RCC 7860 (cell line): ENCODE measurements at places on chromosomes 2 and 18.

GRCh38 chr18:11826836-11827235 is 24.4 kb upstream of the CHMP1B start:
- DNase-seq = no peak

DNA sequence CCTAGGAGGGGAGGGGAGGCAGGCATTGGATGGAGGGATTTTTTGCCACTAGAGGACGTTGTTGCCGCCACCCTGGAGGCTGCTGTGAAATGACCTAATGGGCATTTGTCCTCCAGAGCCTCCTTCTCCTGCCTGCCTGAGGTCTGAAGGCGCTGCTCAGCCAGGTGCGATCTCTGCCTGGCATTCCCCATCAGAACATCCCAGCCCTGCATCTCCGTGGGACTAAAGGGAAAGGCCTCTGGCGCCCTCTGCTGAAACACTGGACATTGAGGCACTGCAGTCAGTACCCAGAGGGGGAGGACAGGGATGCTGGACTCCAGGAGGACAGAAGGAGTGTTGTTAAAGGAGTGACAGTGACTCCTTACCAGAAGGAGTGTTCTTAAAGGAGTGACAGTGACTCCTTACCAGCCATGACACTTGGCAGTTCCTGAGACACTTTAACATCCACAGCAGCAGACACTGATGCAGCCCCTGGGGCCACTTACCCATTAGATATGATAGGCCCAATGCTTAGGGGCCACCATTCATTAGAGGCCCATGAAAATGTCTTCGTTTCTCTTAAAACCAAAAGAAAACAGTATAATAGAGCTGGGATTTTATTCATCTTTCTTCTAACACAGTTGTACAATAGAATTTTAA is 17.0 kb downstream of the THNSL2 start:
- peak; percentile 30 for DNase-seq

- DNase-seq = no peak
Observed at GRCh38 chr2:96099861-96100798, 16.2 kb downstream of the ADRA2B start.

DNA sequence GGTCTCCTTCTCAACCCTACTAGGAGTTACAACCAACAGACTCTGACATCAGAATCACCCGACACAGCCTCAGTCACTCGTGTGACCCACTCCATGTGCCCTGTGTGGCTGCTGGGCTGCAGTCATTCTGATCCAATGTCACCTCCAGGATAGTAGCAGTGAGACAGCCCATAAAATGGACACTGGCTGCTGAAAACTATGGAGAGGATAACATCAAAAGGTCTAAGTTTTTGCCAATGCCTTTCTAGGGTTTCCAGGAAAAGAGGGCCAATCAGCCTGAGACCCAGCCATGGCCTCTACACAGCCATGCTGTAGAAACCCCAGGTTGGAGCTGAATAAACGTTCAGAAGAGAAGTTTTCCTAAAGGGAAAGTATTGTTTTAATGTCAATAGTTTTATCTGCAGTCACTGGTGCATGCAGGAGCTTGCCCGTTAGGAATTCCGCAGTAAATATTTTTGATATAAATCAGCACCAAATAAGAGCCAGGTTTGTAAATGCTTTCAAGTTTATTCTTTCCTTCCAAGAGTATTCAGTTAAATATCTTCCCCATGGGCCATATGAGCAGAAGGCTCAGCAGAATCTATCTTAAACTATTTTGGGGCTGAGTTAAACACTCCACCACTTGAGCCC is 92.2 kb upstream of the PID1 start:
- no peak for DNase-seq

DNA sequence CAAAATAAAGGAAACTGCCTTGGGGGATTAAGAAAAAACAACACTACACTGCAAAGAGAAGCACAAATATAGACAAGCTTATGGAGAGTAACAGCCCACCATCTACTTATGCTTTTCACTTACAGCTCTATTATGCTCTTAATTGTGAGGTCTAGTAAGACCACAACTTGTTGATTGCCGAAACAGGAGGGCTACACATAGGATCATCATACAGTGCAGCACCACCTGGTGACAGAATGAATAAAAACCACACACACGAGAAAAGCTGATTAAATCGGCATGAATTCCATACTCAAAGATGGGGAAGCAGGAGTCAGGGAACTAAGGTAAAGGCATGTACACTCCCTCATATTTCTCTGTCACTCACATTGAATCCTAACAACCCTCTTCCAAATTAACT is 259.2 kb downstream of the IKZF2 start:
- peak; percentile 34 for DNase-seq

DNA sequence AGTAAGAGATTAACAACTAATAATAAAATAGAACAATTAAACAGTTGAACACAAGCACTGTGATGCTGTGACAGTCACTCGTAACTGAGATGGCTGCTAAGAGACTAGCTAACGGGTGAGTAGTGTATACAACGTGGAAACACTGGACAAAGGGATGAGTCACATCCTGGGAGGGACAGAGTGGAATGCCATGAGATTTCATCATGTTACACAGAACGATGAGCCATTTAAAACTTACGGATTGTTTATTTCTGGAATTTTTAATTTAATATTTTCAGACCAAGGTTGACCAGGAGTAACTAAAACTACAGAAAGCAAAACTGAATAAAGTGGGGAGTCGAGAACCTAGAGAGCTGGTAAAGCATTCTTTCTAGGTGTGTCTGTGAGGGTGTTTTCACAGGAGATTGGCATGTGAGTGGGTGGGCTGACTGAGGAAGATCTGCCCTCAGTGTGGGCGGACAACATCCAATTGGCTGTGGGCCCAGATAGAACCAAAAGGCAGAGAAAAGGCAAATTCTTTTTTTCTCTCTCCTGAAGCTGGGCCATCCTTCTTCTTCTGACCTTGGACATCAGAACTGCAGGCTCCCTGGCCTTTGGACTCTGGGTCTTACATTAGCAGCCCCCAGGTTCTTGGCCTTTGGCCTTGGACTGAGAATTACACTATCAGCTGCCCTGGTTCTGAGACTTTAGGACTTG is 14.6 kb downstream of the TMSB10 start:
- peak; percentile 96 for DNase-seq

GRCh38 chr2:31986906-31987305 is 23.9 kb downstream of the MEMO1 start:
- no peak for DNase-seq
